Mucosa of descending colon (tissue), 3 donors: ENCODE measurements at places on chromosomes 11 and 22.

DNA sequence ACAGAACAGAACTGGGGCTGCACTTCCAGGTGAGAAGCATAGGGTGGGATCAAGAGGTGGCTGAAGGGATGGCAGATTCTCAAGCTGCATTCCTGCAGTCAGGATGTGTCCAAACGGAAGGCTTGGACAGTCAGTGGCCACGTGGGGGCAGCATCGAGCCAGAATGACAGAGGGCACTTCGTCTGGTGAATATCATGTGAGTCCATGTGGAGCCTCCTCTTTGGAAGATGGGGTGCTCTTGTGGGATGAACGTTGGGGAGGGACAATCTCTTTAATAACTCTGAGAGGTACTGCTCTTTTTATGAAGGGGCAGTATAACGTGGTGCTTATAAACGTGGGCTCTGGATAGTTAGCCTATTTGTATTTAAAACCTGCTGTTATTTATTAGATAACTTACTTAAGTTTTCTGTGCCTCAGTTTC, 154.9 kb upstream of the NAV2 start:
- DNase-seq = peak; percentile 89

- DNase-seq = no peak
Observed at GRCh38 chr11:70139785-70140410, 61.8 kb downstream of the ANO1 start.

- no peak for DNase-seq
Observed at GRCh38 chr22:49577168-49578060, 250.3 kb downstream of the BRD1 start.

DNA sequence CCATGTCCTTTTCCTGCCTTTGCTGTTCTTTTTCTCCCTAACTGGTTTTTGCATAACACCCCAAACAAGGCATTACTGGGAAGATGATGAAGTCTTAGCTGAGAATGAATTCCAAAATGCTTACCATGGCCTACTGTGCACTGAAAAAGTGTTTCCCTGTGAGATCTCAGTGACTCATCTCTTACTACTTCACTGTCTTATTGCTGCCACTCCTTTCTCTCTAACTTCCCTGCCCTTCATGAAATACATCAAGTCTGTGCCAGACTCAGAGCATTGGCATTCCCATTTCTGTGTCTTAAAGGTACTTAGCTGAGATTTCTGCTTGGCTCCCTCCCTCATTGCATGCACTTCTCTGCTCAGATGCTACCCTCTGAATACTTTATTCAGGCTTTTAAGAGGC, 49.1 kb upstream of the MUC15 start:
- DNase-seq = no peak

DNA sequence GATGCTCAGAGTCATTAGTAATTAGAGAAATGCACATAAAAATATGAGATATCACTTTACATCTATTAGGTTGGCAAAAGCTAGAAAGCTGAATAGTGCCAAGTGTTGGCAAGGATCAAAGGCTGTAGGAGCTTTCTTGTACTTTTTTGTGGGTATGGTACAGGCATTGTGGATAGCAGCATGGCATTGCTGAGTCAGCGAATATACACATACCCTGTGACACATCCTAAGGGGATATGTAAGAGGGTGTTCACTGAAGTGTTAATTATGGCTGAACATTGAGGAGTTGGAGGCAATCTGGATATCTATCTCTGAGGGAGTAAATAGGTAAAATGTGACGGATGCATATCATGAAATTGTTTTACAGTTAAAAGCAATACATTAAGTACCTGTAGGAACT, 27.0 kb upstream of the IL18BP start:
- DNase-seq = no peak

DNA sequence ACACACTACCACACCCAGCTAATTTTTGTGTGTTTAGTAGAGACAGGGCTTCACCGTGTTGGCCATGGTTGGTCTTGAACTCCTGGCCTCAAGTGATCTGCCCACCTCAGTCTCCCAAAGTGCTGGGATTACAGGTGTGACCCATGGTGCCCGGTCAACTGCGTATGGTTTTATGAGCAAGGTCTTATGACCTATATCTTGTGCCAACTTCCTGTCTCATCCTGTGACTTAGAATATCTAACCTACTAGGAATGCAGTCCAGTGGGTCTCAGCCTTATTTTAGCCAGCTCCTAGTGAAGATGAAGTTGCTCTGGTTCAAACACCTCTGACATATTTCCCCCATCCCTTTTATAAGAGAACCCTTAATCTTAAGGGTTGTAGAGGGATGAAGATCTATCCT, 66.1 kb upstream of the OR5AN1 start:
- DNase-seq = no peak

DNA sequence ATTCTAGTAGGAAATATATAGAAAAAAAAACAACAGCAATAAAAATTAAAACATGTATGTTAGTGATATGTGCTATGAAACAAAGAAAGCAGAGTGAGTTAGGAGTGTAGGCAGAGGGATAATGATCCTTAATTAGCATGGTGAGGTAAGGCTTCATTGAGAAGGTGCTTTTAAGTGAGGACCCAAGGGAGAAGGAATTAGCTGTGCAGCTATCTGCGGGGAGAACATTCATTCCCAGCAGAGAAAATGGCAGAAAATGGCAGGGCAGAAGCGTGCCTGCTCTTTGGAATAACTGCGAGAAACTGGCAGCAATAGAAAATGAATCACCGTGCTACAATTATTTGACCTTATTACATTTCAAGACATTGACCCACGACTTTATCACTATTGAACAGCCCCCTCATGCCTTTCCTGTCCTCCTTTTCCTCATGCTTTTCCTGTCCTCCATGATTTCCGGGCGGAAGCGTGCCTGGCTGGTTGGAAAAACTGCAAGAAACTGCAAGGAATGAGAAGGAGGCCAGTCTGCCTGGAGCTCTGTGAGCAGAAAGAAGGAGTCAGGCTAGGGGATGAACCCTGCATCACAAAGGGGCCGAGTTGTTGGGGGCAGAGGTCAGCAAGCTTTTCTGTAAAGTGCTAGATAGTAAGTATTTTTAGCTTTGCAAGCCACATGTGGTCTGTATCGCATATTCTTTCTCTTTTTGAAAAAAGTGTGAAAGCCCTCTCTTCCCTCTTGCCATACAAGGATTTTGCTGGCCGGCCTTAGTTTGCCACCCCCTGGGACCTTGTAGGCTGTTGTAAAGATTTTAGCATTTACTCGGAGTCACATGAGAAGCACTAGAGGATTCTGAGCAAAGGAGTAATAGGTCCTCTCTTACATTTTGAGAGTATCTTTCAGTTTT, 37.1 kb upstream of the SWAP70 start:
- no peak for DNase-seq

GRCh38 chr22:26690654-26691376, 33.4 kb downstream of the MIAT start:
- no peak for DNase-seq

GRCh38 chr11:27600656-27601055, 94.1 kb upstream of the LIN7C start:
- DNase-seq = no peak
